ENCODE measurements at places on chromosomes 12 and 14. TPM values are rescaled to one million over a fixed set of nuclear protein-coding genes. Genes with fewer than 3 reads are reported as not detected.

The ERP27 gene
- total RNA-seq = not detected

The PRB2 gene
- total RNA-seq = not detected

The AHNAK2 gene
- total RNA-seq = 2.3 TPM

The LMO3 gene
- total RNA-seq = not detected

The RFX4 gene
- 0.57 TPM for total RNA-seq

The RBM23 gene
- total RNA-seq = 77.2 TPM

The TAS2R10 gene
- total RNA-seq = 0.22 TPM

The PPFIA2 gene
- 0.39 TPM for total RNA-seq

- peak overlapping the region; percentile 51 for H3K4me3 ChIP-seq
- no peak for DNase-seq
- no peak overlapping the region for H3K27ac ChIP-seq
- peaks cover 3% of the 10 kb centered on the region for H3K4me1 ChIP-seq
These were observed 2.5 kb downstream of the SFSWAP start for GRCh38 chr12:131713349-131713748.

GRCh38 chr14:68688872-68689371 lies 103.9 kb downstream of the ZFP36L1 start:
- H3K27ac ChIP-seq = no peak overlapping the region
- H3K4me3 ChIP-seq = no peak overlapping the region
- H3K36me3 ChIP-seq = no peaks in the 10 kb centered on the region
- no peaks in the 10 kb centered on the region for H3K4me1 ChIP-seq
- DNase-seq = no peak

GRCh38 chr12:89950421-89950820 lies 241.8 kb upstream of the ATP2B1 start:
- no peaks in the 10 kb centered on the region for H3K4me1 ChIP-seq
- no peak overlapping the region for H3K27ac ChIP-seq
- no peak overlapping the region for H3K4me3 ChIP-seq
- no peaks in the 10 kb centered on the region for H3K27me3 ChIP-seq
- no peak for DNase-seq

GRCh38 chr14:102335163-102335562 lies 15.6 kb downstream of the ZNF839 start:
- no peak overlapping the region for H3K27ac ChIP-seq
- no peaks in the 10 kb centered on the region for H3K4me1 ChIP-seq
- H3K4me3 ChIP-seq = no peak overlapping the region
- no peaks in the 10 kb centered on the region for H3K27me3 ChIP-seq
- peaks cover 8% of the 10 kb centered on the region for H3K36me3 ChIP-seq

GRCh38 chr12:132390287-132391076 lies 61.1 kb upstream of the GALNT9 start:
- DNase-seq = no peak
- peaks cover 42% of the 10 kb centered on the region for H3K27me3 ChIP-seq
- no peak overlapping the region for H3K27ac ChIP-seq
- no peak overlapping the region for H3K4me3 ChIP-seq
- H3K4me1 ChIP-seq = no peaks in the 10 kb centered on the region

GRCh38 chr12:89528434-89528833 lies 2.6 kb upstream of the POC1B start:
- no peaks in the 10 kb centered on the region for H3K27me3 ChIP-seq
- no peak for DNase-seq
- peak overlapping the region; percentile 18 for H3K4me3 ChIP-seq
- no peak overlapping the region for H3K27ac ChIP-seq

GRCh38 chr12:52604859-52605258 lies 3.6 kb upstream of the KRT72 start:
- no peaks in the 10 kb centered on the region for H3K27me3 ChIP-seq
- H3K27ac ChIP-seq = no peak overlapping the region
- no peak overlapping the region for H3K4me3 ChIP-seq
- H3K4me1 ChIP-seq = no peaks in the 10 kb centered on the region

DNA sequence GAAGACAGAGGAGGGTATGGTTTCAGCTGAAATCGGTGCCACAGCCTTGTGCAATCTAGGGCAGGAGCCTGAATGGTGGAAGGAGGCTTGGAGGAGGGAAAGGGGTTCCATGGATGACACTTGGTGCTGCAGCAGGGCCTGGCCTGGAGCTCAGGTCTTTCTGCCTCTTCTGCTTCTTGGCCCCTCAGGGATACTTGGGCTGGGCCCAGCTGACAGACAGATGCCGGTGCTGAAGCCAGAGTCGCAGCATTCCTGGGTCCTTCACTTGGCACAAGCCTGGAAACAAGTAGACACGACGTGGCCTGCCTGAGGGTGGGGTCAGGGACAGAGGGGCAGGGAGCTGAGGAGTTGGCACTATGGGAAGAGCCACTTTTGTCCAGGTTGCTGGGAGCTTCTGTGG lies 4.4 kb upstream of the PLEKHD1 start:
- peaks cover 24% of the 10 kb centered on the region for H3K27me3 ChIP-seq
- DNase-seq = no peak
- H3K4me1 ChIP-seq = no peaks in the 10 kb centered on the region
- H3K4me3 ChIP-seq = no peak overlapping the region
- H3K36me3 ChIP-seq = no peaks in the 10 kb centered on the region
- H3K27ac ChIP-seq = no peak overlapping the region

DNA sequence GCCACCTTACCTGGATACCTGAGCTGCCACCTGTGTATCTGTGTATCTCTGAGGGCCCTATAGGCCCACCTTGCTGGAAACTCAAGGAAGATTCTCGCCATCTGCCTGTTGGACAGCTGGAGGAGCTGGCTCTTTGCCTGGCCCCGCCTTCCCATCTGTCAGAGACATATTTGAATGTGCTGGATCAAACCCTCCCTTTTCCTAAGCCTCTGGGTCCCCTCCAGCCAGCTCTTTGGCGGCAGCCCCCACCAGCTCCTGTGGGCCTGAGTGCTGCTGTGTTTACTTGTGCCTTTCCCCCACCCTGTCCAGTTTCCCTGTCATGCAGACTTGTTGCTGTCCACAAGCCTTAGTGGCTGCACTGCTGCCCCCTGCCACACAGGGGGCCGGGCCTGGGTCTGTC lies 55.9 kb upstream of the SRSF5 start:
- no peak overlapping the region for H3K4me3 ChIP-seq
- H3K36me3 ChIP-seq = no peaks in the 10 kb centered on the region
- H3K4me1 ChIP-seq = peaks cover 5% of the 10 kb centered on the region
- H3K27ac ChIP-seq = no peak overlapping the region

- H3K36me3 ChIP-seq = no peaks in the 10 kb centered on the region
- no peaks in the 10 kb centered on the region for H3K27me3 ChIP-seq
- no peak overlapping the region for H3K4me3 ChIP-seq
- DNase-seq = no peak
- no peaks in the 10 kb centered on the region for H3K4me1 ChIP-seq
These were observed 43.4 kb downstream of the ELK3 start for GRCh38 chr12:96237465-96238077.

DNA sequence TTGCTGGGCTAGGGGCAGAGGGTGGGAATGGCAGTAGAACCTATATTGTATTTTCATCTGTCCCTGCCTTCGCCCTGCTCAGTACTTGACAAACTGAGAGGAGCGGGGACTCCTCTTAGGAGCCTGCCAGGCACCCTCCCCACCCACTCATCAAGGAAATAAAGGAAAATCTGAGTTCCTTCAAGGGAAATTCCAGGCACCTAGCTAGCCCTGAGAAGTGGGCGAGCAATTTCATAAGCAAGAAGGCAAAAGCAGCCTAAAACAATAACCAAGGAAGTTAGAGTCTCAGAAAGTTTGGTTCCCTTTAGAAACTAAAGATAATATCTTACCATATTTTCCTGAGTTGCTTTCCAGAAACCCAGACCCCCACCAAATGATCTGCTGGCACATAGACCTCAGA lies 10.6 kb upstream of the PLEKHD1 start:
- H3K4me3 ChIP-seq = no peak overlapping the region
- no peak for DNase-seq
- no peak overlapping the region for H3K27ac ChIP-seq
- H3K27me3 ChIP-seq = no peaks in the 10 kb centered on the region
- H3K4me1 ChIP-seq = no peaks in the 10 kb centered on the region

- H3K27ac ChIP-seq = no peak within 1 kb of the TSS
- no peak within 1 kb of the TSS for H3K4me3 ChIP-seq
- no peaks in the 10 kb centered on the region for H3K4me1 ChIP-seq
- H3K36me3 ChIP-seq = peaks cover 32% of the 10 kb centered on the region
- no peaks in the 10 kb centered on the region for H3K27me3 ChIP-seq
These were observed at the start of gene ADAM20 for GRCh38 chr14:70534904-70535303. TSS of gene ADAM20 (minus strand) at chr14:70535004. CDS start at chr14:70524757, 10,247 bp downstream.

GRCh38 chr12:67391034-67391433 lies 121.9 kb downstream of the CAND1 start:
- DNase-seq = no peak
- no peak overlapping the region for H3K4me3 ChIP-seq
- H3K4me1 ChIP-seq = no peaks in the 10 kb centered on the region
- H3K27ac ChIP-seq = no peak overlapping the region
- H3K36me3 ChIP-seq = no peaks in the 10 kb centered on the region

DNA sequence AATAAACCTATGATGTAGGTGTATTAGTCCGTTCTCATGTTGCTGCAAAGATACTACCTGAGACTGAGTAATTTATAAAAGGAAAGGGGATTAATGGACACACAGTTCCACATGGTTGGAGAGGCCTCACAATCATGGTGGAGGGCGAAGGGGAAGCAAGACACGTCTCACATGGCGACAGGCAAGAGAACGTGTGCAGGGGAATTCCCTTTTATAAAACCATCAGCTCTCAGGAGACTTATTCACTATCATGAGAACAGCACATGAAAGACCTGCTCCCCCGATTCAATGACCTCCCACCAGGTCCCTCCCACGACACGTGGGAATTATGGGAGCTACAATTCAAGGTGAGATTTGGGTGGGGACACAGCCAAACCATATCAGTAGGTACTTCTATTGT lies 58.7 kb upstream of the DICER1 start:
- no peak for DNase-seq
- peaks cover 9% of the 10 kb centered on the region for H3K4me1 ChIP-seq
- no peak overlapping the region for H3K27ac ChIP-seq
- H3K27me3 ChIP-seq = no peaks in the 10 kb centered on the region
